Renal pelvis (tissue), 12 donors: ENCODE measurements at places on chromosomes 7 and 10.

DNA sequence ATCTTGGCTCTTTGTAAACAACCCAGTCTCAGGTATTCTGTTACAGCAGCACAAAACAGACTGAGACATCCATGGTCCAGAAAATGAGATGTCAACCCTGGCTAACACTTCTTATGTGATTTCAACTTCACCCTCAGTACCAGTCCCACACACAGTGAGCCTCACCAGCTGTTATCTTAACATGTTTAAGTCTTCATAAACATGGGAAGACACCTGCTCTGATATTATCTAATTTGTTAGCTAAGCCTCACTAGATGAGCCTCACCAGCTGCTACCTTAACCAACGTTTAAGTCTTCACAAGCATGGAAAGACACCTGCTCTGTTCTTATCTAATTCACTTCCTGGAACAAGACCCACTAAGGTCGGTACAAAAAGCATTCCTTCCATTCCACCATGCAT is 130.8 kb downstream of the CALN1 start:
- no peak for DNase-seq

GRCh38 chr10:127571386-127571785 is 22.3 kb downstream of the NPS start:
- DNase-seq = no peak

GRCh38 chr7:88357781-88358525 is 51.3 kb upstream of the STEAP4 start:
- DNase-seq = no peak

- no peak for DNase-seq
Measured at GRCh38 chr7:2109936-2110609, 122.7 kb downstream of the MAD1L1 start.

- DNase-seq = no peak
Measured at GRCh38 chr7:16743236-16743635, 10.3 kb upstream of the TSPAN13 start.

DNA sequence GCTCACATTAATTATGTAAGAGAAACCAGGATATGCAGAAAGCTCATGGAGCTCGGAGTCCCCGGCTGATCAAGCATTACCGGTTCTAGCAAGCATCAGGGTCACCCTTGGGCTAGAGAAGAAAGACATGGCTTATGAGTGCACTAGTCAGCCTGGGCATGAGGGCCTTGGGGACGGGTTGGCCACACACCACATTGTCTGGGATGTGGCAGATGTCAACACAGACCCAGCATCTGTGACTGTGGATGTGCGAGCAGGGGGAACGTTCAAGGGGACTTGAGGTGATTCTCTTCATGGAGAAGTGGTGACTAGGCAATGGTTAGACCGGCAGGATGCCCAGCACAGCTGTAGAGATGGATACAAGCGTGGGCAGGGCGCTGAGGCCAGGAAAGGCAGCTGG is 13.7 kb downstream of the ZMIZ2 start:
- no peak for DNase-seq

DNA sequence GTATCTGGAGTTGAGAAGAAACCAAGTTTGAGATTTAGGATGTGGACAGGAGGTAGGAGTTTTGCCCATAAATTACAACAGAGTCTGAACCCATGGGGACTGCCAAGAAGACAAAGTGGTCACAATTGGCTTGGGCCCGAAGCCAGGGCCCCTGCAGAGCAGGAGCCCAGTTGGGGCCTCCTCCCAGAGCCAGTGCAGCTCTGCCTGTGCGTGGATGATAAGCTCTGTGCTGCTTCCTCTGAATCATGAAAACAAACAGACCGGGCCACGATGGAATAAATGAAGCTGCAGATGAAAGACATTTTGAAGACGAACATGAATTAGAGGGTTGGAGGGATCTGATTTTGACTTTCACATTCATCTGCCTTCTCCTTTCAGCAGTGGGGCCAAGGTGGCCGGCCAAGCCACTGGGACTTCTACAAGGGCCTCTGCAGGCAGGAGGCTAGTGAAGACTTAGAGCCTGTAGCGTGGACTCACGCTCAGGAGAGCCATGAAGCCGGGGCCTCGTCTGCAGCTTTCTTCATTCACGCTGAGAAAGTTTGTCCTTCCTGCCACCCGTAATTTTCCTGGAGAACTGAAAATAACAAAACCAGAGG is 156.8 kb upstream of the LYZL1 start:
- DNase-seq = no peak

GRCh38 chr7:6160191-6160623 is 112.2 kb downstream of the CYTH3 start:
- DNase-seq = no peak

GRCh38 chr7:44275146-44275545 is 50.2 kb downstream of the CAMK2B start:
- DNase-seq = no peak

GRCh38 chr10:30625080-30625479 is 4.5 kb downstream of the LYZL2 start:
- DNase-seq = no peak

DNA sequence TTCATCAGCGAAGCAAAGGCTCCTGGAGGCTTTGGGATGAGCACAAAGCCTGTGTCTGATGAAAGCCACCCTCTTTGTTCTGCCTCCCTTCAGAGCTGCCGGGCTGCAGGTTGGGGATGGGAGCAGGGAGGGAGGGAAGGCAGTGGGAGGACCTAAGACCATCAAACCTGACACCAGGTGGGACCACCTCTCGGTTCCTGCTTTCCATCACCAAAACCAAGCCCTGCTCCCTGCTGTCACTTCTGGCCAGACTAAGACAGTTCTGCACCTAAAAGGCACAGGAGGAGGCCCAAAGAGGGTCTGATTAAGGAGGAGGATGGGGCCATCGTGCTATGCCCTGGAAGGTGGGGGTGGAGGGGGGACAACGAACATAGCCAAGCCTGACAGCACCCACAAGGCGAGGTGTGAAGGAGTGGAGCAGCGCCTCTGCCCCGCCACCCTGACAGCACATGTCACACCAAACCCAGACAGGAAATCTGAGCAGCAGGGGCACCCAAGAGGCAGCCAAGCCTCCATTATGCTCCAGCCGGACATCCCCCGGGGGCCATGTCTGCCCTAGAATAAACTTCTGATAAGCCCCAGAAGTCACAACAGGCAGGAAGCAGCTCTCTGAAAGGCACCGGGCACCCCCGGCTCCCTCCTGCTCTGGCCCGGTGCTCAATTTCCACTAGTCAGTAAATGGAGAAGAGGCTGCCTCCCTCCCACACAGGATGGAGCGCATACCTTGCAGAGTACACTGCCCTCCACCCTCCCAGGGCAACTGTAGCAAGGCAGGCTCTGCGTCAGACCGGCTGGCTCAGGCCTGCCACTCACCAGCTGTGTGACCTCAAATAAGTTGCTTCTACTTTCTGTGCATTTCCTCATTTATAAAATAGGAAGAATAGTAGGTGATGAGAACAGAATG is 48.9 kb downstream of the DLG5 start:
- peak; percentile 88 for DNase-seq

GRCh38 chr10:94052866-94053791 is 59.4 kb downstream of the PLCE1 start:
- no peak for DNase-seq

DNA sequence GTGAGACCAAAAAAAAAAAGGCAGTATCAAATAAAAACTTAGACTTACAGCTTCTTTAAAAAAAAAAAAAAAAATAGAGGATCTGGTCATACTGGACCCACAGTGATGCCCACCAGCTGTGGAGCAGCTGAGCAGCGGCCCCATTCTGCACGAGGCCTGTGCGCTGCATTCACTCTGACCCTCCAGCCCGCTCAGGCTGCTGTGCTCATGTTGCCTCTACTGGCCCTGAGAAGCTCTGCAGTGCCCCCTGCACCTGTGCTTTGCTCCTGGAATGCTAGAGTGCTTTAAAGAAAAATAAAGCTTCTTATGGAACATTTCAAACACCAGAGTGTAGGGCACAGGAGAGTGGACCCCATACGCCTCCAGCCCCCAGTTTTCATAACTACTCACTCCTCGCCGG is 33.2 kb downstream of the TMEM120A start:
- no peak for DNase-seq

DNA sequence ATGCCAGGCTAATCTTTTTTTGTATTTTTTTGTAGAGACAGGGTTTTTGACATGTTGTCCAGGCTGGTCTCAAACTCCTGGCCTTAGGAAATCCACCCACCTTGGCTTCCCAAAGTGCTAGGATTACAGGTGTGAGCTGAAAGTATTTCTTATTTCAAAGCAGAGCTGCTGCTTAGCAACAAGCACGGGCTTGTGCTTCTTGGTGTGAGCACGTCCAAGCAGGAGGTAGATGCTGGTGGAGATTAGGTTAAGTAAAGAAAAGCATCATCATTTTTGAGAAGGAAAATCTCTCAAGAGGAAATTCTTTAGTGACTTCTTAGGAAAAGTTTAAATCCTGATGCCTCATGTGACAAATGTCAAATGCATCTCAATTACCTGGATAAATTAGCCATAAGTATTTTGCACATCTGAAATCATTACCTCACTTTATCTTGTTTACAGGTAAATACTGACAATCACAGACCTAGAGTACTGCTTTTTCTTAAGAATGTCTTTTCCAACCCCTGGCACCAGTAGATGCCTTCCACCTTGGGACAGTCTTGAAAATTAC is 431.8 kb upstream of the FZD8 start:
- no peak for DNase-seq

DNA sequence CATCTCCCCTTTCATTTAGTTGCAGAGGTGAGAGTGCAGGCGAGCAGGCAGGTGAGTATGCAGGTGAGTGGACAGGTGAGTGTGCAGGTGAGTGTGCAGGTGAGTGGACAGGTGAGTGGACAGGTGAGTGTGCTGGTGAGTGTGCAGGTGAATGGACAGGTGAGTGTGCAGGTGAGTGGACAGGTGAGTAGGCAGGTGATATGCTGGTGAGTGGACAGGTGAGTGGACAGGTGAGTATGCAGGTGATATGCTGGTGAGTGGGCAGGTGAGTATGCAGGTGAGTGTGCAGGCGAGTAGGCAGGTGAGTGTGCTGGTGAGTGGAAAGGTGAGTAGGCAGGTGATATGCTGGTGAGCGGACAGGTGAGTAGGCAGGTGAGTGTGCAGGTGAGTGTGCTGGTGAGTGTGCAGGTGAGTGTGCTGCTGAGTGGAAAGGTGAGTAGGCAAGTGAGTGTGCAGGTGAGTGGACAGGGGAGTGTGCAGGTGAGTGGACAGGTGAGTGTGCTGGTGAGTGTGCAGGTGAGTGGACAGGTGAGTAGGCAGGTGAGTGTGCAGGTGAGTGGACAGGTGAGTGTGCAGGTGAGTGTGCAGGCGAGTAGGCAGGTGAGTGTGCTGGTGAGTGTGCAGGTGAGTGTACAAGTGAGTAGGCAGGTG is 165.6 kb downstream of the ADARB2 start:
- DNase-seq = no peak

- DNase-seq = no peak
Measured at GRCh38 chr10:100345570-100346330, 1.3 kb upstream of the SCD start.

DNA sequence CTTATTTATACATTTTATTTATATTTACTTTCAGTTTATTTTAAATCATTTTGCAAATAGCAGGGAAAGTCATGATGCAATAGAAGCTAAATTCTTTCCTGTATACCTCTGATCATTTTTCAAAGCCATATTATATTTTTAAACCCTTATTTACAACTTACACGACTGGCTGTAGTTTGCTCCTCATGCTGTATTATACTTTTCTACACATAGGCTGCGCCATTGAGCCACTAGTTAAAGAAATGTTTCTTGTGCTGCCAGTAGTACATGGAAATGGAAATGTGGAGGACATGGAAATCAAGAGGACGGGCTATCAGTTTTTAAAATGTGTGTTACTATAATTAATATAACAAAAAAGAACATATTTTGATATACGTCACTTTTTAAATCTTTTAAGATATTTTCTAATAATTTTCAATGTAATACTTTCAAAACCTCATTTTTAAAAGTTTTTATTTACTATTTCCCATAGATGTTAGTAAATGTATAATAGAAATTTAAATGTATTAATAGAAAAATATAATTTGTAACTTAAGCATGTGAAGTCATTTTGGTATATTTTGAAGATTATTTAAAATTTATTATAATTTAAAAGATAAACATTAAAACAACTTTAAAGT is 118.5 kb downstream of the VTI1A start:
- DNase-seq = peak; percentile 75
